ENCODE measurements at places on chromosomes 7 and 10.

- DNase-seq = no peak
Measured at GRCh38 chr7:113487925-113488731, 369.8 kb upstream of the SMIM30 start.

DNA sequence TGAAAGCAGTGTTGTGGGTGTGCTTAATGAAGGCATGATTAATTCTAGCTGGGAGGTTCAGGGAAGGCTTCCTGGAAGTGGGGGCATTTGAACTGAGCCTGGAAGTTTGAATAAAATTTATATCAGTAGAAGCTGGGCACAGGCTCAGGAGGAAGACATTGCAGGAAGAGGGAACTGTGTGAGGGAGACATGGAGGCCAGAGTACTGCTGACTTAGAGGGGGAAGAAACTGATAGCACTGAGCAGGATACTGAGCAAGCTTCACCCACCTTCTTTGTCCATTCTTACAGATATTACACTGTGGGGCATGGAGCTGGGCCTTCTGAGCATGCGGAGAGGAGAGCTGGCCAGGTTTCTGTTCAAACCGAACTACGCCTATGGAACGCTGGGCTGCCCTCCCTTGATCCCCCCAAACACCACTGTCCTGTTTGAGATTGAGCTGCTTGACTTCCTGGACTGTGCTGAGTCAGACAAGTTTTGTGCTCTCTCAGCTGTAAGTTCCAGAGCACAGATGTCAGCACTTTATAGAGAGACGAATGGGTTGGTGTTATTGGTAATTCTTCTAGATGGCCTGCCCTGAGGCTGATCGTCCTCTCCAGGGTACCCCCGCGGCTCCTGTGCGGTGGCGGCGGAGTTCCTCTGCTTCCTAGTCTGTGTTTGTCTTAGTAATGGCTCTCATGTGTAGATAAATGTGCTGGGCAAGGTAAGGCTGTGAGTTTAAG is 2.1 kb downstream of the FKBP6 start:
- DNase-seq = no peak

DNA sequence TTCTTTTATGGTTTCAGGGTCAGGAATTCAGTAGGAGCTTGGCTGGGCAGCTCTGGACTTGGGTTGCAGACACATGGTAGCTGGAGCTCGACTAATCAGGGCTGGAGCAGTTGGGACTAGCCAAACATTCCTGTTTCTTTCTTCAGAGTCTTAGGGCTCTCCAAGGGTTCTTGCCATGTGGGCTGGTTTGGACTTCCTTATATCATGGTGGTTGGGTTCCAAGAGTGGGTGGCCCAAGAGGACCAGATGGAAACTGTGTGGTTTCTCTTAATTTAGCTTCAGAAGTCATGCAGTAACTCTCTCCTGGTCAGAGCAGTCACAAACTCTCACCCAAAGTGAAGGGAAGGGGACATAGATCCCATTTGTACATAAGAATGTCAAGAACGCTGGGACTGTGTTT is 270.1 kb upstream of the FZD1 start:
- DNase-seq = no peak

DNA sequence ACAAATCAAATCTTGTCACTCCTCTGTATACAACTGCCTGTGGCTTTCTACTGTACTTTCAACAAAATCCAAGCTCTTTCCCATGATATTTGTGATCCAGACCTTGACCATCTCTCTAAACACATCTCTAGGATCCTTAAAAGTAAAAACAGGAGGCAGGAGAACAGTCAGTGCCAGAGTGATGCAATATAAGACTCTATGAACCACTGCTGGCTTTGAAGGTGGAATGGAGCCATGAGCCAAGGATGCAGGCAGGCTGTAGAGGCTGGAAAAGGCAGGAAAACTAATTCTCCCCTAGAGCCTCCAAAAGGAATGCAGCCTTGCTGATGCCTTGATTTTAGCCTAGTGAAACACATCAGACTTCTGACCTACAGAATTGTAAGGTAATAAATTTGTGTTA is 45.5 kb upstream of the LRRN3 start:
- DNase-seq = no peak

- DNase-seq = no peak
Measured at GRCh38 chr7:87058744-87059524, 520 bp downstream of the ELAPOR2 start.

DNA sequence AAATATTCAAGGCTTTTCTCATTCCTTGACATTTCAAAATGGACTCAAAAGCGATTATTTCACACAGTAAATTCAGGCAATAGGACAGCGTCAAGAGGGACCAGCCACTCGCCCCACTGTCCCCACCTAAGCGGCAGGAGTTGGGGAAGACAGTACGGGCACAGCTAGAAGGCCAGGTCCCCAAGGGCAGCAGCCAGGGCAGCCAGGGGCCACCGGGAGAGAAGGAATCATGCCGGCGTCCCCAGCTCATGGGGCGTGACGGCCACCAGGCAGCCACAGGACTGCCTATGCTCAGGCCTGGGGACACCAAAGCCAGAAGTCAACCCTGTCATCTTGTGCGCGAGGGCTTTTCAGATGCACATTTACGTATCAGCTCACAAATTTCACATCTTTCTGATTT is 225.7 kb upstream of the PPP2R2D start:
- no peak for DNase-seq
